ENCODE measurements at places on chromosomes 11 and 22.

GRCh38 chr11:704228-704674, 1.8 kb upstream of the EPS8L2 start:
- DNase-seq = no peak

- DNase-seq = no peak
Observed at GRCh38 chr11:67534070-67534679, 10.9 kb upstream of the CABP2 start.

DNA sequence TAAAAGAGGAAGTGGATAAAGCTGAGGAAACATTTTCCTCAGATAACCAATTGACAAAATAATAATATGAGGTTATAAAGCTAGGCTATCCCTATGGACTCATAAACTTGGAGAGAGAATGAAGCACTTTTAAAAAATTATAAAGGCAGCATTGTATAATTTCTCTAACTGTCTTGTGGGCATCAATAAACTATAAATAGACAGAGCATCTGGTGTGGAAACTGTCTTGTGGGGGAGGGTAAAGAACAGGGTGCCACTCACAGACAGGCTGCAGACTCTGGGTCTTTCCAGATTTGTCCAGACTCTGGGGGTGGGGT, 333.5 kb downstream of the BUD13 start:
- no peak for DNase-seq

GRCh38 chr11:116073854-116074837, 569.9 kb upstream of the CADM1 start:
- no peak for DNase-seq

GRCh38 chr11:104095791-104096190, 59.4 kb downstream of the DDI1 start:
- DNase-seq = no peak

GRCh38 chr11:64156235-64157011, 9.5 kb downstream of the MACROD1 start:
- DNase-seq = no peak

DNA sequence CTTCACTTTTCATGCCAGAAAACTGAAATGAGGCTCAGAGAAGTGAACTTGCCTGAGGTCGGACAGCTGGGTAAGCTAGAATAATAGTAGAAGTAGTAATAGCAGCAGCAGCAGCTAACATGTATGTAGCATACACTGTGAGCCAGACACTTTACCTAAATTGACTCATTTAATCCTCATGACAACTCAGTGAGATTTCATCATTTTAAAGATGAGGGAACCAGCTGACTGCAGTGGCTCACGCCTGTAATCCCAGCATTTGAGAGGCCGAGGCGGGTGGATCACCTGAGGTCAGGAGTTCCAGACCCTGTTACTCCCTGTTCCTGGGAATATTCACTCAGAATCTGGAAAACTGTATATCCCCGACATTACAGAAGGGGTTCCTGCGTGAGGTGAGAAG, 154.5 kb downstream of the DBX1 start:
- no peak for DNase-seq

- DNase-seq = no peak
Observed at GRCh38 chr22:46857885-46858143, 95.4 kb downstream of the TBC1D22A start.

DNA sequence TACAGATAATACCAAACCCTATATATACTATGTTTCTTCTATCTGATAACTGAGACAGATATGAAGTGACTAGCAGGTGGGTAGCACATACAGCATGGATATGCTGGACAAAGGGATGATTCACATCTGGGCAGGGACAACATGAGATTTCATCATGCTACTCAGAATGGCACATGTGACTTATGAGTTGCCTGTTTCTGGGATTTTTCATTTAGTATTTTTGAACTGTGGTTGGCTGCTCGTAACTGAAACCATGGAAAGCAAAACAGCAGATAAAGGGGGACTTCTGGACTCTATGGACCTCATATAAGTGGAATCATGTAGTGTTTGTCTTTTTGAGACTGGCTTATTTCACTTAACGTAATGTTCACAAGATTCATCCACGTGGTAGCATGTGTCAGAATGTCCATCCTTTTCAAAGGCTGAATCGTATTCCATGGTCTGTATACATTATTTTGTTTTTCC, 883.0 kb downstream of the TBC1D22A start:
- DNase-seq = no peak

- DNase-seq = no peak
Observed at GRCh38 chr11:119680541-119681360, 48.2 kb downstream of the NECTIN1 start.

DNA sequence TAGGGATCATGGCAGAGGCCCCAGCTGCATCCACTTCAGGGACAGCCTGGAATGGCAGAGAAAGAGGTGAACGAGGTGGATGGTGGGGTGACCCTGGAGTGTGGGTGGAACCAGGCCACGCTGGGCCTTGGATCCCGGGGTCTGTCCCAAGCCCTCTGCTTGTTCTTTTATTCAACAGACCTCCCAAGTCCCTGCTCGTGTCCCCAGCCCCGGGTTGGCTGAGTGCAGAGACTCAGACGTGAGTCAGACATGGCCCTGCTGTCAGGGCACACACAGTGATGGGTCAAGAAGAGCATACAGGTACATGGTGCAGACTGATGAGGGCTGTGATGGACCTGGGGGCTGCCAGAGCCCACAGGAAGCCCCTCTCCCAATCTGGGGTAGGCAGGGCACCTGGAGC, 6.6 kb downstream of the ARHGAP8 start:
- DNase-seq = no peak

DNA sequence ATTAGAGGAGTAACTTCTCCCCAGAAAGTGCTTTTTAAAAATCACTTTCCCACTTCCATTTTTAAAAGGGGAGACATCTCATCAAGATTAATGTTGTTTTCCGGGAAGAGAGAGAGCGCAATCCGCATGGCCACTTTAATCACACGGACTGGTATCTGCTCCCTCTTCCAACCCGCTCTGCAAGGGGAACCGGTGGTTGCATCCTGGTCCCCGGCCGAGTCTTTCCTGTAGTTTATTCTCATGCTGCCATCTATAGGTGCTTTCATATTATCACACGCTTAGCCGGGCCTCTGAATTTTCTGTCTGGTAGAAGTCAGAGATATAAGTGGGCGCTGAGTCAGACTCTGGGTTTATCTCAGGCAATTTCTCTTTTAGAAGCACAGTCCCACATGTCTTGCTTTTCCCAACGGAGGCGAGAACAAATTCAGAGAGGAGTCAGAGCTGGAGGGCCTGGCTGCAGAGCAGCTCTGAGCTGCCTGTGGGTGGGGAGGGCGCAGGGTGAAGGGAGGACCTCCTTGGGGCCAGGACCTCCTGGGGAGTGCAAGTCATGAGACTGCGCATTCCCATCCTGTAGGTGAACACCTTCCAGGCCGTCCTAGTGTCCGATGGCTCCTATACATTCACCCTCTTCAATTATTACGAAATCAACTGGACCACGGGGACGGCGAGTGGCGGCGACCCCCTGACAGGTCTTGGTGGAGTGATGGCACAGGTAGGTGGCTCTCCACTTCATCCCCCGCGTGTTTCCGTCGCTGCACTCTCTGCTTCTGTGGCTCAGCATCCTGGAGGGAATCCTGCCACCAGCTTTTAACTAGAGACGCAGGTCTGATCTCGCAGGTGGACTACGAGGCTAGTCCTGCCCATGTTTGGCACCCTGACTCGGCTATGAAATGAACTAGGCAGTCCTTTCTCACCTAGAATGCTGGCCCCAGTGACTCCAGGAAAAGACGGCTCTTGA, 11.7 kb downstream of the TECTA start:
- DNase-seq = peak; percentile 67

DNA sequence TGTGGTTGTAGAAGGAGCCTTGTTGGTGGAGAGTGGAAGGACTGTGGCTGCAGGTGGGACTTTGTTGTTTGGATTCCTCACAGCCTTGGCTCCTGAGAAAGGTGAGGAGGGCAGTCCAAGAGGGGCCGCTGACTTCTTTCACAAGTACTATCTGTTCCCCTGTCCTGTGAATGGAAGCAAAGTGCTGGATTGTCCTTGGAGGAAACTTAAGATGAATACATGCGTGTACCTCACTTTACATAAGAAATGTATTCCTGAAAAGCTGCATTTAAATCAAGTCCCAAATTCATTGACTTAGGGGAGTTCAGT, 2.4 kb downstream of the FUT4 start:
- DNase-seq = no peak

- DNase-seq = no peak
Observed at GRCh38 chr11:8268530-8269400, 5.1 kb upstream of the LMO1 start.

DNA sequence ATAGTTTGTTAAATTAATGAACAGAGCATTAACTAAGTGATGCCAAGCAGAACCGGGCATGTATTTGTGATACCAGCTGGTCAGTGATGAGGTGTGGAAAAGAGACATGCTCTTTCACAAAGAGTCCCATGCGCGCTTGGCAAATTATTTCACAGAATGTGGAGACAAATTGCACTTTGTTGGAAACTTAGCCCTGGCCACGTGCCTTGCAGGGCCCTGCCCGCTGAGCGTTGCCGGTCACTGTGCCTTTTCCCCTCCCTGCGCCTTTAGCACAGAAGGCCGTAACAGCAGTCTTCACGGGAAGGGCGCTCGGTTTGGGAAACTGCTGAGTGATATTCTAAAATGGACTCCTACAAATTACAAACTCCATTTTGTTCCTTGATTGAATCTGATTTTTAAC, 235.9 kb downstream of the TBC1D22A start:
- no peak for DNase-seq

DNA sequence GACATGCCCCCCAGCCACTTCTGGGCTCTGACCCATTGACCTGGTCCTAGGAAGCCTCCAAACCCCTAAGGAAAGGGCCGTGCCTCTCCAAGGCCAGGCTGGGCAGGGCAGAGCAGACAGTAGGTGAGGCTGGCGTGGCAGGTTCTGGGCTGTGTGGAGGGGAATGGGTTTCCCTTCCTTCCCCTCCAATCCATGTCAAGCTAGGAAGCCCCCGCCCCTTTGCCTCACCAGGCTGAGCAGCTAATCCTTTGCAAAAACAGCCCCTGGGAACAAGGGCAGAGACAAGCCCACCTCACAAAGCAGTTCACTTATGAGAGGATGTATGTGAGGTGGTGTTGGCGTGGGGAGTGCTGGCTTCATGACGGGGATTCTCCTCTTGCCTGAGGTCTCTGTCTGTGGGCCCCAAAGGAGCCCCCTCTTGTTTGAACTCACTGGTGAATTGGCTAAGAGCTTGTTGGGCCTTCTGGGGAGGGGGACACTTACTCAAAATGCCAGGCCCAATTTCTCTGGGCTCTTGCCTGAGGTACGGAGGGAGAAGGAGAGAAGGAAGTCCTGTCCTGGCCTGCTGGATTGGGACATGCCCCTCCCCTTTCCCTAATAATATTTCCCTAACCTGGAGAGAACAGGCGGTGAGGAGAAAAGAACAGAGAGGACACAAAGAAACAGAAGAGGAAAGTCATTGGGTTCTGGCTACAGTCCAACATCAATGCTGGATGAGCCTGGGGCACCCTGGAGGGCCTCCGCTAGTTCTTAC, 1.6 kb upstream of the TRIM29 start:
- DNase-seq = no peak

GRCh38 chr11:101931692-101932091, 15.4 kb upstream of the ANGPTL5 start:
- DNase-seq = no peak

GRCh38 chr11:122159861-122160260, 43.8 kb upstream of the BLID start:
- no peak for DNase-seq

GRCh38 chr11:100890789-100891188, 203.7 kb downstream of the ARHGAP42 start:
- DNase-seq = peak; percentile 93
